ENCODE measurements at places on chromosomes 2 and 18.

GRCh38 chr2:104755026-104755878 lies 98.7 kb upstream of the POU3F3 start:
- no peak for DNase-seq

GRCh38 chr2:119860924-119861323 lies 101.2 kb downstream of the PTPN4 start:
- DNase-seq: no peak

- DNase-seq: no peak
Measured at GRCh38 chr2:216535454-216535995, 36.9 kb downstream of the RPL37A start.

DNA sequence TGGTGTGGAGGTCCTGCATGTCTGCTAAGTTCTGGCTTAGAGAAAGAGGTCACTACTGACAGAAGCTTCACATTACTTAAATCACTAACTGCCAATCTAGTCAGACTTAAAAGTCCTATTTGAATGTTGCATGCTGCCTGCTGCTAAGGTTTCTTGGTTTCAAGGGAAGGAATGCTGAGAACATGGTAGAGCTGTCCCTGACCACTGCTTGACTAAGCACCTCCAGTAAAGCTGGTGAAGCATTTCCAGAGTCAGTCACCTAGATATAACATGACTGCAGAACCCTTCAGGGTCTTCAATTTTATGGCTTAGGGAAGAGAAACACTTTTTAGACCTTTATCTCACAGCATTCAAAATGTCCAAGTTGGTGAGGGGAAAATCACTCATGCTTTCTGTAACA lies 2178.3 kb upstream of the PIK3C3 start:
- DNase-seq: no peak

DNA sequence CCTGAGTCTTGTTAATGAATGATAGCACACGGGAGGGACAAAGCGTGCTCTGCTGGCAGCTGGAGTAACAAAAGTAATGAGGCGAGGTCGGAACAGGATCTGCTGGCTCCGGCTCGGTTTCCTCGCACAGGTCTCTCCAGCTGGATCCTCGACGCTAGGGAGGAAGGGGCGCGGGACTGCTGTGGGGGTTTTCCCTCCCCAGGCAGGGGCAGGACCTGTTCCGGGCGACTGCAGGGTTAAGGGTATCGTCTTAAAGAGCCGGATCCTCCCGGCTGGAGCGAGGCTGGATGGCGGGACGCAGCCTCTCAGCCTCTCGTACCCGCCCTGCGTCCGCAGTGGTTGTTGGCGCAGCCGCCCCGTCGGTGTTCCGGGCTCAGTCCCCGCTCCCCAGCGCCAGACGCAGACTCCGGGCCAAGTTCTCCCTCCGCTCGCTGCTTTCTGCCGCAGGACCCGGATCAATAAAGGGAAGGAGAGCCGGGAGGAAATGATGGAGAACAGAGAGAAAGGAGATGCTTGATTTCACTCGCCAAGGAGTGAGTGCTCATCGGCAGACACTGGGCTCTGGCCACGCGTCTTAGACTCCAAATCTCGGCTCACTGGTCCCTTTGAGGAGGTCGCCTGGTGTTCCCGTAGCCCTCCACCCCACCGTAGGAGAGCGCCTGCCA lies 1.1 kb upstream of the LIPG start:
- peak; percentile 47 for DNase-seq
